ENCODE measurements at places on chromosomes 3 and 15.

- DNase-seq, result no peak
These were observed 85.5 kb upstream of the LRTM1 start for GRCh38 chr3:55013145-55013925.

GRCh38 chr3:134334231-134334900 is 39.9 kb downstream of the AMOTL2 start:
- DNase-seq, result peak; percentile 73

GRCh38 chr3:47398228-47398627 is 17.4 kb downstream of the PTPN23 start:
- no peak for DNase-seq

DNA sequence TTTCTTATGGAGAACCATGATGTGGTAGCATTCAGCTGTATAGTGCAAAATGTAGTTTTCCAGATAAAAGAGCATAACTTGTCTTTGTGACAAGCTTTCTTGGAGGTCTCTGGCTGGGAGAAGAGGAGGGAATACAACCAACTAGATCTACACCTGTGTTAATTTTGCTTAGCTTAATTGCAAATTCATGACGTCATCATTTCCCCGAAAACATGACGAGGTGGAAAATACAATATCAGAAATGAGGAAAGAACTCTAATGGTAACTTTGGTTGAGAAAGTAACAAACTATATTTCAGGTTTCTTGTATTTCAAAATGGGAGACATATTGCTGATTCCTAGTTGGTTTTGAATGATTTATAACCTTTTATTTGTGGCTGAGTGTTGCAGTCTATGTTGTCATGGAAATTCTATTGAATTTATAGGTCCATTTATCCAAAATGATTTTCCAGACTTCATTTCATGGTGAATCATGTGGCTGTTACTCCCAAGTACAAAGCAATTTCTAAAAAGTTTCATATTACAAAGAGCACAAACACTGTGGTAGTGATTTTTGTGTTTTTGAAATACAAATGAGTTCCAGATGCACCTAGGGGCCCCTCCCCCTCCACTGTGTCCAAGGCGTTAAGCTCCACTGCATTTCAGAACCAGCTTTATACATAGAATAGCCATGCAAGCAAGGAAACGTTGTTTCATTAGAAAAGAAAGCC is 307.2 kb downstream of the FEZF2 start:
- DNase-seq, result no peak

DNA sequence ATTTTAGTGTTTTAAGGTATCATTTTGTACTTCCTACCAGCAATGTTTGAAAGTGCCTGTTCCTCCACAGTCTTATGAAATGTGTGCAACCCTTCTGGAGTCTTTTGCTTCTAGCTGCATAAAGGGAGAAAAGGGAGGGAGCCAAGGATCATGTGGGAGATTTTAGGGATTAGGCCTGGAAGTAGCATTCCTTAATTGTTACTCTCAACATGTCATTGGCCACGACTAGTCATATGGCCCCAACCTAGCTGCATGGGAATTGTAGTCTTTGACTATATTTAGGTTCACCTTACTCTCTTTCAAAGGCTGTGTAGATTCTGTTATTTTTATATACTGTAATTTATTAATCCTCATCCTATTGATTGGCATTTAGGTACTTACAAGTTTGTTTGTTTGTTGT is 14.9 kb downstream of the CRTAP start:
- no peak for DNase-seq

DNA sequence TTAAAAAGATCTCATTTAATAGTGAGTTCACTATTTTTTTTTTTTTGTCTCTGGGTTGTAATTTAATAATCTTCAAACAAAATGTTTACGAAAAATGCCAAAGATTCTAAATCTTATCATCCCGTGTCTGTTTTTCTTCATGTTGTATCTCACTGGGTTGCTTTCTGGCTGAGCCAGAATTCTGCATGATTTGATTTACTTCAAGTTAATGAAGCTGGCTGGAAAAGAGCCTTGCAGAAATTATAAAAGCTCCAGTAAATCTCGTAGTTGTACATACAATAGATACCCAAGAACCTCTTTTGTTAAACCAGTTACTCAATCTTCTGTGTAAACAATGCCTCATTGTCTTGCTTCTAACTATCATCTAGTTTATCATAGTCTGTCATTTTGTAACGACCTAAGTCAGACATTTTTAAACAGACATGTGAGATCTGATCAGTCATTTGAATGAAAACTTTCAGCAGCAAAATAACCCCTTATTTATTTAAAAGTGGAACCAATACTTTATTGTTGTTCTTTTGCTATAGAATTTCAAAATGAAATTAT is 249.0 kb downstream of the MCTP2 start:
- no peak for DNase-seq

Measured in tibial artery (tissue), 4 donors.